Activated naive CD4-positive, alpha-beta T cell treated with anti-CD3 and anti-CD28 coated beads for 36 hours (primary cell): ENCODE measurements at places on chromosomes 13 and 19.

DNA sequence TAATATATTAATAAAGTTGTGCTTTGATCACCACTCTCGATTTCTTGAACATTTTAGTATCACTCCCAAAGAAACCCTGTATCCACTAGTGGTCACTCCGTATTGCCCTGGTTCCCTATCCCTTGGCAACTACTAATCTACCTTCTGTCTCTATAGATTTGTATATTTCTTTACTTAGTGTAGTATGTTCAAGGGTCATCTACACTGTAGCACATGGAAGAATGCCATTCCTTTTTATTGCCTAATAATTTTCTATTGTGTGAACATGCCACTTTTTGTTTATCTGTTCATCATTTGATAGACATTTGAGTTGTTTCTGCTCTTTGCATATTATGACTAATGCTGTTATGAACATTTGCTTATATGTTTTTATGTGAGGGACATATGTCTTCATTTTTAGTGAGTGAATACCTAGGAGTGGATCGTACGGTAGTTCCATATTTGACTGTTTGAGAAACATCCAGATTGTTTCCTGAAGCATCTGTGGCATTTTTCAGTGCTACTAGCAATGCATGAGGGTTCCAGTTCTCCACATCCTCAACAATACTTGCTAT lies 254.0 kb downstream of the GPC6 start:
- no peak for DNase-seq

DNA sequence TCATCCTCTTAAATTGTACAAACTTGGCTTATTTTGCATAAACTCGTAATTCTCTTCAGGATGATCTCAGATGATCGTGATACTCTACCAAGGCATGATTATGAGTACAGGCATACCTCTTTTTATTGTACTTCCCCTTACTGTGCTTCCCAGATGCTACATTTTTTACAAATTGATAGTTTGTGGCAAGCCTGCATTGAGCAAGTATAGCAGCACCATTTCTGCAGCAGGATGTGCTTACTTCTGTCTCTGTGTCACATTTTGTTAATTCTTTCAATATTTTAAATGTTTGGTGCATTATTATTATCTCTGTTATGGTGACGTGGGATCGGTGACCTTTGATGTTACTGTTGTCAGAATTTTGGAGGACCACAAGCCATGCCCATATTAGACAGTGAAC lies 752.3 kb downstream of the PCDH9 start:
- DNase-seq = no peak

DNA sequence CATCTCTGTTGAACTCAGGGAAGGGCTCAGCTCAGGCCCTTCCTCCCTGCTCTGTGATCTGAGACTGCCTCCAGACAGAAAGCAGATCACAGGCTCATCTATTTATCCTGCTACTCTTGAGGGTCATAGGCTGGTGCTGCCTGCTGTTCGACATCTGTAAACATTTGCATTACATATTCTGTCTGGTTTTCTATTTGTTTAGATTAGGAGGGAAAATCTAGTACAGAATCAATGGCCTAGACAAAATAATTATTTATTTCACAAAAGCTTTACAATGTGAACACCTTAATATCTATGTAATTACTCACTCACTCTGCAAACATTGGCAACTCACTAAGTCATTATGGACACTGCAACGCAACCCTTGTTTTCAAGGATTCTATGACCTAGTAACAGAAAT lies 43.0 kb downstream of the CEP89 start:
- no peak for DNase-seq

DNA sequence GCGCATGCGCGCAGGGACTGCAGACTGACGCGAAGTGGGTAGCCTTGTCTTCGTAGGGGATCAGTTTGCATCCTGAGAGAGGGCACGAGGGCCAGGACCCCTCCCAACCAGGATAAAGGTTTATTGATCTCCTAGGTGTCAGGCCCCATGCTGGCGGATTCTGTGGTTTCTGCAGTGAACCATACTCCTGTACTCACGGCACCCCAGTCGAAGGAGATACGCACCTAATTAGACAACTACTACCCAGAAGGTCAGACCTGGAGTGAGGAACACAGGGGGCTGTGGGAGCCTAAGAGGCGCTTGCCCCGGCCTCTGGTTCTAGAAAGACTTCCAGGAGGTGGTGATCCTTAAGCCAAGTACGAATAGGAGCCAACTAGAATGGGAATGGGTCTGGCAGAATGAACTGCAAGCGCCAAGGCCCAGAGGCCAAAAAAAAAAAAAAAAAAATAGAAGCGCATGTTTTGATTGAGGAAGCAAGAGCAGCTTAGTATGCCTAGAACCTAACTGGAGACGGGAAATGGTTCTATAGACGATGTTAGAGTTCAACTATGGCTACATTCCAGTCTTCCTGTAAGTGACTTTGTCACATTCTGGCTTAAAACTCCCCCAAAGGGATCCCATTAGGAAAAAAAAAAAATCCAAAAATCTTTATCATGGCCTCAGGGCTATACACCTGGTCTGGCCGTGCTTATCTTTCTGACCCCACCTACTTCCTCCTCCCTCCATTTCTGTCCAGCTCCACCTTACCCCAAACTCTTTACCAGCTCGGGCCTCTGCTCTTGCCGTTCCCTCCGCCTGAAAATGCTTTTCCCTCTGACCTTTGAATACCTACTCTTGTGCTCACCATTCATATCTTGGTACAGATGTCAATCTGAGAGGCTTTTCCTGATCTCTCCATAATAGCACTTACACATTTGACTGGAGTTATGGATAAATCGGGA lies 902 bp upstream of the ZNF428 start:
- no peak for DNase-seq

GRCh38 chr19:50025794-50026549 lies at the start of gene ZNF473:
ZNF473 (plus strand) TSS chr19:50026005; CDS start chr19:50031083, 5,078 bp downstream.
- peak; percentile 96 for DNase-seq

DNA sequence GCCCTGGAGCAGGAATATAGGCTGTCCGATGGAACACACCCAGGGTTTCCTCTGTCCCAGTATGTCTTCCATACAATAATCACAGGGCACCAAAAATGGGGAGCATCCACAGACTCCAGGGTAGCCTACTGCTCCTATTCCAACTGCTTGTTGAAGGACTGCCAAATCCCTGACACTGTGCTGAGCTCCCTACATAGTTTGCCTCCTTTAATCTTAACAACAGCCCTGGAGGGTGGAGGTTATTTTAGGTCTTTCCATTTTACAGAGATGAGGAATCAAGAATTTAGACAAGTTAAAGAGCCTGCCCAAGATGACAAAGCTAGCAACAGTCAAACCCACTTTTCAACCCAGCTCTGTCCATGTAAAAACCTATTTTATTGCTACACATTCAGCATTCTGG lies 790.4 kb downstream of the DIAPH3 start:
- no peak for DNase-seq
